ENCODE measurements at places on chromosomes 3 and 15.
A peak's percentile ranks its signal among the peaks of the same experiment; 100 is the strongest.

DNA sequence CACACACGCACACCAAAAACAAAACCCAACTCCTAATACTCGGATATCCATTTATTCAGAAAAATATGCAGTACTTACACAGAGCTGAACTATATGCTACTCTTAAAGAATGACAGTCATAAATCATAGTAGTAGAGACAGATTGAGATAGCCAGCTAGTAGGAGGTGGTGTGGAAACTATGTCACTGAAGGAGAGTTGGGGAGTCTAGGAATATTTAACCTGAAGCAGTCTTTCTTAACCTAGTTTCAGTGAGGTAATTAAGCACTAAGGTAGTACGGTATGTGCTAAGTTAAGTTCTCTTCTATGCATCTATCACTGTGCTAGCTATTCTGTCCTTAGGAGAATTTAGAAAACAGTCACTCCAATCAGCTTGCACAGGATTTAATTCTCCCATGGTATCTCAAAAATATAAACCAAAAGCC is 54.2 kb downstream of the ANKRD28 start:
- no peak for DNase-seq

DNA sequence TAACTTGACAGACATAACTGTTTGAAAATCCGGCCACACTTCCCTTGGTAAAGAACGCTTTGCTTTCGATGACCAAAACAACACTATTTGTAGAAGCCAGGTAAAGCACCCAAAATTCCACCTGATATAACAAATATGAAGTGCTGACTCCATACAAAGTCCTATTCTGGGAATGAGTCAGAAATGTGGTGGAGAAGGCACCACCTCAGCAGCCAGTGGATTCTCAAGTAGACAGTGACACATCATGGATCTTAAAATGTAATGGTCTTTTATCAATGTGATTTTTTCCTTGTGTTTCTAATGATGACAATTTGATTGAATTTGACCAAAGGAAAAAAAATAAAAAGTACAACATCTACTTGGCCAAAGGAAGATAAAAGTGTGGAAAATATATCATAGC is 135.0 kb upstream of the WNT5A start:
- no peak for DNase-seq

DNA sequence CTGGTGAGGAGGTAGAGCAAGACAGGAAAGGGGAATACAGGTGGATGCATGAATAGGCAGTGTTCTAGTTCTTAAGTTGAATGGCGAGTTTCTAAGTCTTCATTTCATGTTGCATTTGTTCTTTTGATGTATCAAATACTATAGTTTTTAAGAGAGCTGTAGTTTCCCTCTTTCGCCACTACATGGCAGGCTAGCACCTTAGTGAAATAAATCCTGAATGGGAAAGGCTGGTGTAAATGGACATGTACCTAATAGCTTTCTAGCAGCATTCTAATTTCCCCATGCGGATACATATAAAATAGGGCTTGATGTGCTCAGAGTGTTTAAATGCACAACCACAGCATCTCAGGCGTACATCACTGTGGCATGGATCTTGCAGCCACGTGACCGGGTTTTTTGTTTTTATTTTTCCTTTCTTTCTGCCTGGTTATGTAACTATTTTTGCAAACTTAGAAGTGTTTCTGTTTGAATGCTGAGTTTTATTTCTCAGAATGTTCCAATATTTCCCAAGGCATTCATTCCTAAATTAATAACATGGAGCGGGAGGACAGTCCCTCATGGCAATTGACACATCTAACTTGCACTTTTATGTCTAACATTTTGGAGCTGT is 23.5 kb upstream of the CLN6 start:
- DNase-seq, result peak; percentile 47

DNA sequence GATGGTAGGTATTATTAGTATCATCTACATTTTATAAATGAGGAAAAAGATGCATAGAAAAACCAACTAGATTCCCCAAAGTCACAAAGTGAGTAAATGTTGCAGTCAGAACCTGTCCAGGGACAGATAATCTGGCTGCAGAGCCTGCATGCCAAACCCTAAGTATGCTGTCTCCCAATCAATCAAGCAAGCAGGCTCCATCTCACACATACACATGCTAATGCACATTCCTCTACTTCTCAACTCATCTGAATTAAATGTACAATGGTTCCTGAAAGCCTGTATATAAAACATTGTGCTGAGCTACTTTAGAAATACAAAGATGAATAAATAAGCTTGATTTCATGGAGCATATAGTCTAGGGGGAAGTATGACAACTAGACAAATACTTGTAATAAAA is 101.0 kb downstream of the CBLB start:
- no peak for DNase-seq

GRCh38 chr15:95770196-95770595 is 560.3 kb upstream of the NR2F2 start:
- no peak for DNase-seq

DNA sequence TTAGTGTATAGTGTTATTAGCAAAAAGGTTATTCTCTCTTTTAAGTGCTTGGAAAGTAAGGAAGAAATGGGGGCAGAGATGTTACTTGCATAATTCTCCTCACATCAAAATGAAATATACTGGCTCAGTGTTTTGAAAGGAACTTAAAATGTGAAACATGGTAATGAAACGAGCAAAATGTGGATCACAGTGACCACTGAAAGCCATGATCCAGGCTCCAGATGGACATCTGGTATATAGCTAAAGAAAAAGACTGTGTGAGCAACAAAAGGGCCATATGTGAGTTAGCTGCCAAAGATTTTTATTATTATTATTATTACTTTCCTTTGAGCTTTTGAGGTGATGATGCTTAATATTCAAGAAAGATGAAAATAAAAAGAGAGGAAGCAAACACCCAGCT is 89.6 kb downstream of the GAP43 start:
- DNase-seq, result no peak

GRCh38 chr15:83570756-83571155 is 83.2 kb upstream of the ADAMTSL3 start:
- DNase-seq, result no peak
